ENCODE measurements at places on chromosomes 1 and 21.
A peak's percentile ranks its signal among the peaks of the same experiment; 100 is the strongest.

- no peak for DNase-seq
Measured at GRCh38 chr1:115210302-115210711, 121.0 kb upstream of the TSPAN2 start.

DNA sequence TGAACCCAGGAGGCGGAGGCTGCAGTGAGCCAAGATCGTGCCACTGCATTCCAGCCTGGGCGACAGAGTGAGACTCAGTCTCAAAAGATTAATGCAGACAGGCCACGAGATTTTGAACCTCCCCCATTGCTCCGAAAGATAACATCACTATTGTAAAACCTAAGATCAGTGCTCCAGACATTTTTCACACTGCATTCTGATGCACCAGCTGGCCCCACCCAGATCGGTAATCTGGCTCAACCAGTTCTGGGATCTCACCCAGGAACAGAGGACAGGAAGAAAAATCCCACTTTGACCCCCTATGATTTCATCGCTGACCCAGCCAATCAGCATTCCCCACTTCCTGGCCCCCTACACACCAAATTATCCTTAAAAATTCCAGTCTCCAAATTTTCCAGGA lies 10.7 kb upstream of the CSRP1 start:
- DNase-seq, result peak; percentile 81

GRCh38 chr1:97680894-97681293 lies 239.9 kb downstream of the DPYD start:
- no peak for DNase-seq

DNA sequence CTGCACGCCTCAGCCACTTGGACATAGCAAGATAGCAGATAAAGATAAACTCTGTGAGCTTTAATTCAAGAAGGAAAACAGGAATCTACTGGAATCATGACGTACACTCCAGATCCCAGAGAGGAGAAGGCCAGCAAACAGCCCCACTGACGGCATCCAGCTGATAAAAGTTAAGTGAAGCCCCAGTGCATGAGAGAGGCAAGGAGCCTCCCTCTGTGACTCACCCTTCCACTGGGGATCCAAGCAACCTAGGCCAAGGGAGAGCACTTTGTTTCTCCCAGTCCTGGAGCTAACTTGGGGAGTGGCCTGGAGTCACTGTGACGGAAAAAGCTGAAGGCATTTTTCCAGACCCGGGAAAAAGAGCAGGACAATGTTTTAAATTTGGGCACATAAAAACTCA lies 270.0 kb downstream of the AKT3 start:
- DNase-seq, result peak; percentile 52

DNA sequence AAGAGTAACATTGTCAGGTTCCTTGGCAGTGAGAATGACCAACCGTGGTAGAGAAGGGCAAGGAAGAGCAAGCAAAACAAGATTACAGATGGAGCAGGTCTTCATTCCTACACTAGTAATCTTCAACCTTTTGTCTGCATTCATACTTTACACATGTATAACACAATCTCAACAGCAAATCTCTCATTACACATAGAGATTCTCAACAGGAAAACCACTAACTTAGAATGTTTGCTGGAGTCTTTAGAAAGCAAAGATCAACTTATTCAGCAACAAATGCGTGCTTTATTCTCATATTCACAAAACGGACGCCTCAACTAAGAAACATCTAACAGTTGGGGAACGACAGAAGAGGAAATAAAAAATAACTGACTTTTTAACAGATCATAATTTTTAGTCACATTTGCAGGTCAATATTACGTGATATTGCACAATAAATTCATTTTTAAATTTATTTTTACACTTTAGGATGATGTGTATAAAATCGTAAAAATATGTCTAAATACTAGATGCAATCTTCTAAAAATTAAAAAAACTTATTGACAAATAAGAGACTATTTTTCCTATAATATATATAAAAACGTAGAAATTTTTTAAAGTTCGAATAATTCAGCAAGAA lies 82.9 kb downstream of the ARID4B start:
- no peak for DNase-seq

- DNase-seq, result no peak
Measured at GRCh38 chr1:188958461-188959115, 1519.1 kb downstream of the BRINP3 start.

- DNase-seq, result no peak
Measured at GRCh38 chr21:17903929-17904639, 84.9 kb upstream of the C21orf91 start.

- no peak for DNase-seq
Measured at GRCh38 chr1:99965646-99966375, 4.0 kb upstream of the SLC35A3 start.

DNA sequence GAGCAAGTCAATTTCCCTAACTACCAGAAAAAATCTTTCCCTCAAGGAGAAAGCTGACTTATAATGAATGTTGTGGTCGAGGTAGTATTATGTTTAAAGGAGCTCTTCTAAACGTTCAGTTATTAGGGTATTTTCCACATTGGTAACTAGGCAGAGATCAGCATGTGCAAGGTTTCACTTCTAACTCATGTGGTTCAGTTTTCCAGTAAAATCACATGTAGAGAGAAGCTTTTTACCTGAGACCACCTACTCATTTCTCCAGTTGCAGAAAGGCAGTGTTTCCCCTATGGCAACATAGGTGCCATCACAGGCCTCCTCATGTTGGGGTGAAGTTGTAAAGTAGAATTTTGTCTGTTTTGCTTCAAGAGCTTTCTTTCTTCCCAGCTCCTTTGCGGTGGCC lies 23.7 kb downstream of the IL23R start:
- DNase-seq, result no peak

- no peak for DNase-seq
Measured at GRCh38 chr1:26861889-26862378, 1.0 kb upstream of the SFN start.

DNA sequence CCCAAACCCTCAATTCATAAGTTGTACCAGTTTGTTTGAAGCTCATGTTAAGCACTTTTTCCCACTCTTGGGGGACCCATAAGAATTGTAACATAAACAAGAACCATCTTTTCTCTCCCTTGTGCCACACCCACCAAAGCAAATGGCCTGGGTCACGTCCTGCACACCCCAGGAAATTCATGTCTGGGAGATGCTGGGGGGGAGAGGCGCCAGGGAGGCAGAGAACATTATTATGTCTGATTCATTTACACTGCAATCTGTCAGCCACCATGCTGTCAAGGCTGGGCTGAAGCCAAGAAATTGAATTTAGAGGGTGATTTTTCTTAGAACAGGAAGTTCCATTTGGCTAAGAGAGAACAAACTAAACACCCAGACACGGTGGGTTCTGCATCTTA lies 37.2 kb upstream of the IPO9 start:
- DNase-seq, result no peak

DNA sequence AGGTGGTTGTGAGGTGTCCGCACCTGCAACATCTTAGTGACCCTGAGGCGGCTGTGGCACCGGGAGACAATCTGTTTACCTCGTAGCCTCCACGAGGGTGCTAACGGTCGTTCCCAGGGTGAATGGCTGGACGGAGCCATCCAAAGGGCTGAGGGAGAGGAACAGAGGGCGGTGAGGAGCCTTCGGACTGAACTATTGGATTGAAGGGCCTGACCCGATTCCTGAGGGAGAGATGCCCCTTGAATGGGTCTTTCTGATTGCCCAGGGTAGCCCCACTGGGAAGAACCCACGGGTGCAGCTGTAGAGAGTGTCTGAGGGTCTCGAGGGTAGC lies 2.3 kb downstream of the NR5A2 start:
- DNase-seq, result no peak

DNA sequence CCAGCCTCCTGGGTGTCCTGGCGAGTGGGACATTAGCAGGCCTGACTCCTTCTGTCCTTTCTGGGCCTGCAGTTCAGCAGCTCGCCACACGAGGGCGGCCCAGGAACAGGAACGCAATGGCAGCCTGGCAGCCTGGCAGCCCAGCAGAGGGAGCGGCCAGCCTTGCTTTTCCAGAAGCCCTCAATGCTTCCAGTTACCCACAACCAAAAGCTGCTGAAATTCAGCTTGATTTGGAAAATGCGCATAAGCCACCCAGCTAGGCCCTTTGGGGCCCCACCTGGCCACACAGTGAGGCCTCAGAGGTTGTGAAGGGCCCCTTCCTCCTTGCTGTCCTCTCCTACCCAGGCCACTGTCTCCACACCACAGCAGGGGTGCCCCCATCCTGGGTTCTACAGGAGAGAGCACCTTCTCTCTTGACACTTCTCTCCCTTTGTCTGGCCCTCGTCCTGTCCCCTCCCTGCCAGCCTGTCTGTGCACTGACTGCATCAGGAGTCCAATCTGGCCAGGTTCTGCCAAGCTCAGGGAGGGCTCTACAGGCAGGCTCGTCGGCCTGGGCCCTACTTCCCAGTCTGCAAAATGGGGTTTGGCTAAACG lies 103.4 kb upstream of the VAMP3 start:
- peak; percentile 93 for DNase-seq

DNA sequence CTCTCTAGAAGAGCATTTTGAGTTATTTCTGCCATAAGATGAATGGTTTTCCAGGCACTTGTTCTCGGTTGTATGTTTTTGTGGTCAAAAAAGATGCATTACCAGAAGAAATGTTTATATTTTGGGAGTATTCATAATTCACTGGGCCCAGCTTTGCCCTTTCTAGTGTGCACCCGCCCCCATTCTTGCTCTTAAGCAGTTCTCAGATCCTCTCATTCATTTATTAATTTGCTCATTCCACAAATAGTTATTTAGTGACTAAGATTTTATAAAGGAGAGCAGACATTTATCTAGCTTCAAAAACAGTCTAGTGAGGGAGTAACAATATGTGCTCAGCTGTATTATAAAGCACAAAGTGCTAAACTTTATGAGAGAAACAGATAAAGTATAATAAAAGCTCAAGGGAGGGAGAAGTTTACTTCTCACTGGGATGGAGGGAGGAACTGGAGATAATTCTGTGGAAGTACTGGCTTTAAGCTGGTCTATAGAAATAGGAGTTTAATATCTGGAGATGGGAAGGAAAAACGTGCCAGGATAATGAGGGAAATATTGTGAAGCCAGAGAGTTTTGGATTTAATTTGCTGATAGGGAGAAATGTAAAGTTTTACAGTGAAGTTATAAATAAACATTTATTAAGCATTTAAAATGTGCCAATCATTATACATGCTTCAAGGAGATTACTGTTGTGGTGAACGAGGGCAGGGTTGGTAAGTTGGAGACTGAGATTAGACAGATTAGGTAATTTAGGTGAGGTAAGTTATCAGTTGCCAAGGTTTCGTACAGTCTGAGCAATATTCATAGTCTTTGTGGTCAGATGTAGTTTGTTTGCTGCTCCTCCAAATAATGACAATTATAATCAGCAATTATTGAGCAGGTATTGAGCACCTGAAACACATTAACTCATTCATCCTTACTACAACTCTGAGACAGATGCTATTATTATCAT lies 9.1 kb upstream of the MACF1 start:
- DNase-seq, result no peak

DNA sequence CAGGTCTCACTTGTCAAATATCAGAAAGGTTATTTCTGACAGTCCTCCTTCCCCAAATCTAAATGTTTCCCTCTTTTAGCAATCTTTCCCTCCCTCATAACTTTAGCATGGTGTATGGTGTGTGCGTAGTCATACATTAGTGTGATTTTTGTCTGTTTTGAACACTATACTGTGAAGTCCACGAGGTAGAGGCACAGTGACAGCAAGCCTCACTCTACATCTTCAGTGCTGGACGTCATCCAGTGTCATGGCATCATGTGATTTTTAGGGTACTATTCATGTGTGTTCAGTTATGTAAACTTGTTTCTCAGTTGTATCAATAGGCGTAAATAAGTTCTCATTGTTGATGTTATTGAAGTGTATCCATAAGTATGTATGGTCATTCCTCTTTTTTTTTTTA lies 39.1 kb downstream of the DYRK1A start:
- no peak for DNase-seq

- no peak for DNase-seq
Measured at GRCh38 chr1:206606867-206607266, 5.4 kb downstream of the EIF2D start.

DNA sequence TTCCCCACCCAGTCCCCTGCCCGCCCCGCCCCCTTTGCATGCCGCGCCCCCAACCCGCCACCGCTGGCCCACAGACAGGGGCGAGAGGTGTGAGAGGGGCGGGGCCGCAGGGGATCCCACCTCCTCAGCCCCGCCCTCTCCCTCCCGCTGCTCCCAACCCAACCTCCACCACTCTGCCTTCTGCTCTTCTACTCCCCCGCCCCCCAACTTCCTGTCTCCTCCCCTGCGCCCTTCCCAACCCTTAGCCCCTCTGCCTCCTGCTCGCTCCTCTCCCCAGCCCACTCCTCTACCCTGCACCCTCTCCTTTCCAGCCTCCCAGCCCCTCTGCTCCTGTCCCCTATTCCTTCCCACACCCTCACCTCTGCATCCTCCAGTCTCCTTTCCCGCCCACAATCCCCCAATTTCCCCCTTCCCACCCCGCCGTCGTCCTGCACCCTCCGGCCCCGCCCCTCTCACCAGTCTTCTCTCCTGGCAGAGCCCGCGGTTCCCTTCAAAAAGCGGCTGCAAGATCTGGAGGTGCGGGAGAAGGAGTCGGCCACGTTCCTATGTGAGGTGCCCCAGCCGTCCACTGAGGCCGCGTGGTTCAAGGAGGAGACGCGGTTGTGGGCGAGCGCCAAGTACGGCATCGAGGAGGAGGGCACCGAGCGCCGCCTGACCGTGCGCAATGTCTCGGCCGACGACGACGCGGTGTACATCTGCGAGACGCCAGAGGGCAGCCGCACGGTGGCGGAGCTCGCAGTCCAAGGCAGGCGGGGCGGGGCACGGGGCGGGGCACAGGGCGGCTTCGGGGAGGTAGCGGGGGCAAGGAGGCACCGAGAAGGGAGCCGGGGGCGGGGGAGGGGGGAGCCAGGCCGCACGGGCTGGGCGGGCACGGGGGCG lies 5.4 kb downstream of the OBSCN start:
- DNase-seq, result peak; percentile 96

- DNase-seq, result peak; percentile 45
Measured at GRCh38 chr1:94044290-94044790, 76.6 kb downstream of the ABCA4 start.

DNA sequence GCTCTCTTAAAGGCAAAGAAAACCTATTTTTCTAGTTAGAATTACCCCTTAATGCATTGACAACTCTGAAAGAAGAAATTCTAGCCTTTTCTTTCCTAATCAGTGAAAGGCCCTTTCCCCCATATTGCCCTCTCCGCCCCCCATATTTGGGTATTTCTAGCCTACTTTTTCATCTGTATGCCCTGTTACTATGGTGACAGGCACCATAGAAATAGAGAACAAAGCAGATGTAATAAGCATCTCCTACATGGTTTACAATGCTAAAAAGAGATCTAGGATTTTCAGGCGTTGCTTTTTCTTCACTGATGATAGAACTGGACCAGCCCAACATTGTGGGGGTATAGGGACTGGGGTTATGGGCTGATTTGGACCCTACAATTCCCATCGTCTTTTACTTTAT lies 14.5 kb downstream of the LRRC8B start:
- no peak for DNase-seq

Measured in ELF-1 (cell line).